ENCODE measurements at places on chromosomes 12 and 14.

- peak; percentile 79 for DNase-seq
Measured at GRCh38 chr12:12032851-12033797, 37.6 kb upstream of the BCL2L14 start.

DNA sequence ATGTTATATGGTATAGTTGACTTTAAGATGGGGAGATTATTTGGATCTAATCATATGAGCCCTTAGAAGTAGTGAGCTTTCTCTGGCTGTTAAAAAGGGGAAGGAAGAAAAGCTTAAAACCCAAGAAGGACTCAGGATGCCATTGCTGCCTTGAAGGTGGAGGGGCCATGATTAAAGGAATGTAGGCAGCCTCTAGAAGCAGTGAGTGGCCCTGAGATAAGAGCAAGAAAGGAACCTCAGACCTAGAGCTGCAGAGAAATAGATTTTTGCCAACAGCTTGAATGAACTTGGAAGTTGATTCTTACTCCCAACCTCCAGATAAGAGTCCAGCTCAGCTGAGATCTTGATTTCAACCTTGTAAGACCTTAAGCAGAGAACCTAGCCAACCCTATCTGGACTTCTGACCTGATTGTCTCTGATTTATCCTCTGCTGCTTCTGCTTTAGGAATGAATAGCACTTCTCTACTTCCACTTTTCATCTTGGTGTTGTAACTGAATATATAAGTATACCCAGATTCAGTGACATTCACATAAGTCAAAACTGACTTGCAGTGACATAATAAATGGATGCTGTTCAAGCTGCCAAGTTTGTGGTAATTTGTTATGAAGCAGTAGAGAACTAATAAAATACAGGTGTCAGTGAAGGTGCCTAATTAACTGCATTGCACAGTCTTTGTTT, 33.5 kb downstream of the RAD51B start:
- DNase-seq = no peak

- DNase-seq = no peak
Measured at GRCh38 chr12:110007881-110008280, 8.7 kb downstream of the ANKRD13A start.

DNA sequence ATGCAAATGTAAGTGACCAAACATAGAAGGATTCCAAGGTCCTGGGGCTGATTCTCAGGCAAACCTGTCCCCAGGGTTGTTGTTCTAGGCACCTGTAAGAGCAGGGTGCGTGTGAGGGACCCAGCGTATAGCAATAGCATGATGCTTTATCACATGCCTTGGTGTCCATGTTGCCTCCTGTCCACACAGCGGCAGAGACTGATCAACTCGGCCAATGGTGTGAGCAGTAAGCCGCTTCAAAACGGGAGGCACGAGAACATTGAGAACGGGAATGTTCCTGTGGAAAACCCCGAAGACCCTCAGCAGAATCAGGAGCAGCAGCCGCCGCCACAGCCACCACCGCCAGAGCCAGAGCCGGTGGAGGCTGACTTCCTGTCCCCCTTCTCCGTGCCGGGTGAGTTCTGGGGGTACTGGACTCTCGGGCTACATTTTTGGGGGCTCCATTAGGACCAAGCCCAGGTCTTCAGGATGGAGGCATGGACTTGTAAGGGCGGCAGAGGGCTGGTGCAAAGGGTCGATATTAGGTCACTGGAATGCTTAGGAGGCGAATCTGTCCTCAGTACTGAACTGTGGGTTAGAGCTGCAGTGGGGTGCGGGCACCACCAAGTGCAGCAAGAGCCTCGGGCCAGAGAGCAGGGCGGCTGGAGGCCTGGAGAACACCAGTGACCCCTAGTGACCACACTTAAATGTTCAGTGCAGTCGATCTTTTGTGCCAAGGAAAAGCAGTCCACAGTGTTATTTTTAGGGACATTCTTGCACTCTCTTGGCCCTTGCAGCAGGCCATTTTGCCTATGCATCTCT, 57.2 kb upstream of the RIN3 start:
- DNase-seq = peak; percentile 88

DNA sequence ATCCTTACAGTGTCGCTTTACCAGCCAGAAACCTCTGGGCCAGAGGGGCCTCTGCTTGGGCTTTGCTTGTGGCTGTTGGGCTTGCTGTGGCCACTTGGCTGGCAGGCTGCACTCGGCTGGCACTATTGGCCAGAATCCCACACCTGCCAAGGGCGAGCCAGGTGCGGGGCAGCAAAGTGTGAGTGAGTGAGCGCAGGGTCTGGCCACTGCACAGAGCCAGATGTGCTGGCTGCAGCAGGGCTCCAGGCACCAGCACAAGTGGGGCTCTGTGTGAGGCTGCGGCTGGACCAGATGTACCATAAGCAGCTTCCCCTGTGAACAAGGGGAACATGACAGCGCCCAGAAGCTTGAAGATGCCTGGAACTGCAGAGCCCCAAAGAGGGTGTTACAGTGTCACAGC, 33.5 kb upstream of the ARID2 start:
- no peak for DNase-seq

GRCh38 chr12:64882687-64883086, 58.2 kb downstream of the TBC1D30 start:
- DNase-seq = no peak
